ENCODE measurements at places on chromosomes 16 and 17.

GRCh38 chr16:28556914-28557320 is 3.2 kb downstream of the SGF29 start:
- no peak for DNase-seq

- no peak for DNase-seq
Observed at GRCh38 chr16:59123479-59123878, 389.4 kb upstream of the GOT2 start.

GRCh38 chr17:49085565-49086315 is 46.8 kb upstream of the B4GALNT2 start:
- no peak for DNase-seq

DNA sequence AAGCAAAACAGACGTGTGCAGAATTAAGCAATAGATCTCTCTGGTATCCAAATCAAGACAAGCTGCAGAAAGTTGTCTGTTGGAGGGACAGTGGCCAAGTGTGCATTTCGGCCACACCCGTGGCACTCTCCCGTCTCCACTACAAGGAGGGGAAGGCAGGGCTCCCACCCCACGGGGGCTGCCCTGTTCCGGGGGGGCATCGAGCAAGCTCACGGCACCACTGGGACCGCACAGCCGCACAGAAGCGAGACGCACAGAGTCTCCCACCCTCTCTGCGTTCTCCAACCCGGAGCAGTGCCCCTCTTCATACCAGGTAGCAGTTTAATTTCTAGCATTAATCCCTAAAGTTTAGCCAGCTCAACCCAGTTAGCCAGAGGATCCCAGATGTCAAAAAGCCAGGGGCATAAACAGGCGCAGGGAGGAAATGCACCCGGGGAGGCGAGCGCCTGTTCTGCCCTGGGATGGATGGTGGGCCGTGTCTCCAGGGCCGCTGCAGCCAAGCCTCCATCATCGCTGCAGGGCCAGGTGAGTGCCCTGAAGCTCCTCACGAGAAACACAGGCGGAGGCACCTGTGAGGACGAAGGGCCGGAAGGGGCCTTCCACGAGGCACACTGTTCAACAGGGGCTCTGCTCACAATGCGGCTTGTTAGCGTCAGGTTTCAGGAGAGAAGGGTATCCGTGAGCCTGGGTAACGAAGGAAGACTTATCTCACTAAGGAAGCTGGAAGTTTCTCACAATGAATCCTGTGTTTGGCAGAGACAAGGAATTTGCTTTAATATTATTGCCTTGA is 42.1 kb upstream of the METRNL start:
- no peak for DNase-seq

DNA sequence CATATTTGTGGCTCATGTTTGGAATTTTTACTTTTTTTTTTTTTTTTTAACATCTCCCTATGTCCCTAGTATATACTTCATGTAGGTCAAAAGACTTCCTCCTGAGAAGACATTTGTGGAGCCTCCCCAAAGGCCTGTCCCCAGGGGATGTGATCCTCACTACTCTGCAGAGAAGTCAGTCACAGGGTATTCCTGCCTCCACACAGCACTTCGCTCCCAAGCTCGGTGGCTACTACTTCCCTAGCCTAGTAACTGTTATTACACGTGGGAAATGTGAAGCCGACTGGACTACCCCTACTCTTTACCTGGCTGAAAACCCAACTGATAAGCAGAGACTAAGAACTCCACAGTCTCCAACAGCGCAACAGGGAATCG is 116.8 kb downstream of the HIC1 start:
- DNase-seq: no peak

DNA sequence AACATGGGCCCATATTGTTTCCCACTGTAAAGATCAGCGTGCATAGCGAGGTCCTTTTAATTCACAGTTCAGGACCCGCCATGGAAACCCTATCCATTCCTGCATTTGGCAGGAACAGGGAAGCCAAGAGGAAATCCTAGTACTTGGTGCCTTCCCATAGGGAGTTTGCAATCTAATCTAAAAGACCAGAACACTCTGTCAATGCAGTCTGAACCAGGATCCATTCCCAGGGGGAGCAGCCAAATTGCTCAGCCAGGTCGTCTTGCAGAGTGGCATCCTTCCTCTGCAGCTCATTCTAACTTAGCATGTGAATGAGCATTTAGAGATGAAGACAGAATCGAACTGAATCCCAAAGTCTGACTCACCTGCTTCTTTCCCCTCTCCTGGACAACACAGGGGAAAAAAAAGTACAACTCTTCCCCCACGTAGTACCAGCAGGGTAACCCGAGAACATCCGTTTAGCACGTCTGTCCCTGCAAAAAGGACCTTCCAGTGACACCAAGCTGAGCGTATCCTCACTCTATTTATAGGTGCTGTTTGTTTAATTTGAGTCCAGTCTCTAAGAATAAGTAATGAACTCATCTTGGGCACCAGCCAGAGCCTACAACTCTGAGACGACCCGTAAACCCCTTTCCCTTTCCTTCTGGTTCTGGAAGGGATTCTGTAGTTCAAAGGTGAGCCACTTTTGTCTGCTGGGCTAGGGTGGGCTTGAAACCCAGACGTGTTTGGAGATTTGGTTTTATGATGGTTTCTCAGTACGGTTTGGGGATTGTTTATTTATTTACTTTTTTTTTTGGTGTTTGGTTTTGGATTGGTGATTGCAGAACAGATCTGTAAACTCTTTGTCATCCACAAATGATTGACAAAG is 74.5 kb downstream of the ERCC4 start:
- no peak for DNase-seq

GRCh38 chr16:9971907-9972306 is 210.3 kb downstream of the GRIN2A start:
- DNase-seq: no peak

DNA sequence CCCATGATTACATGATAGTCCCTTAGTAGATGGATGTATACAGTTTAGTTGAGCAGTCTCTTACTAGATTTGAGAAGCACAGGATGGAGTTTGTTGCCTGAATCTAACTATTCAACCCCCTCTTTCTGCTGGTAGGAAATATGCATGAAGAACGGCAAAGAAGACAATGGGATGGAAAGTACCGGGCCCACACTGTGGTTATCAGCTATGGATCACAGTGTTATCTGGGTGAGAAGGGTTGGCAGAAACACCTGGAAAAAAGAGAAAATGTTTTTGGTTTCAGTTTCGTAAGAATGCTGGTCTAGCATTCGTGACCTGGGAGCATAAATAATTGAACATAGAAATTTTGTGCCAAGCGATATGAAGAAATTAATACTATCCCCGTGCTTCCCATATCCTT is 53.1 kb downstream of the ANKFN1 start:
- DNase-seq: no peak

DNA sequence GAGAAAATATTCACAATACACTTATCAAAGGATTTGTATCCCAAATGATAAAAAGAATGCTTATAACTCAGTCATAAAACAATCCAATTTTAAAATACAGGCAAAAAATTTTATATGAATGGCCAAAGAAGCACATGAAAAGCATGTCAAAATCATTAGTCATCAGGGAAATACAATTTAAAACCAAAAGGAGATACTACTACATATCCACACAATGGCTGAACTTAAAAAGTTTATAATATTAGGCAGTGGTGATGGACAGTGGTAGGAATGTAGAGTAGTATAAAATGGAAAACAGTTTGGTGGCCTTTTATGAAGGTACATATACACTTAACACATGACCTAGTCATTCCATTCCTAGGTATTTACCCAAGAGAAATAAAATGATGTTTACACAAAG is 12.2 kb downstream of the CMC2 start:
- DNase-seq: no peak

DNA sequence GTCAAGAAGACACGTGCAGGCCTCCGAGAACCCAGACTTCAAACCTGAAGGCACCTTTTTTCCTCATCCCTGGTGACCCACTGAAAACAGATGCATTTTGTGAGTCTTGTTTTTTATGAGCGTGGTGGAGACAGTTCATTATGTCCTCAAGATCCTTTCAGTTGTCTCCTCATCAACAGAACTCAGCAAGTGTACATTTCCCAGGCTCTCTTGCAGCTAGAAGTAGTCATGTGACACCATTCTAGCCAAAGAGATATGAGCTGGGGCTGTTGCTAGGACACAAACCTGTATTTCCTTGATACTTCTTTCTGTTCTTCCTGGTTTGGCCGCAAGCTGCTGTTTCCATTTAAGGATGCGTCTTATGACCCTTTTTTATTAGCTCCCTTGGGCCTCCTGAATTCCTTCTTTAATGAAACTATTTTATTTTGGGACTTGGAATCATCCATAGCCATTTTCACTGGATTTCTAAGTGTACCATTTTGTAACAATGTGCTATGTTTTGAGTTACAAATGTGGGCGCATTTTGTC is 135.7 kb upstream of the FOXF1 start:
- no peak for DNase-seq

DNA sequence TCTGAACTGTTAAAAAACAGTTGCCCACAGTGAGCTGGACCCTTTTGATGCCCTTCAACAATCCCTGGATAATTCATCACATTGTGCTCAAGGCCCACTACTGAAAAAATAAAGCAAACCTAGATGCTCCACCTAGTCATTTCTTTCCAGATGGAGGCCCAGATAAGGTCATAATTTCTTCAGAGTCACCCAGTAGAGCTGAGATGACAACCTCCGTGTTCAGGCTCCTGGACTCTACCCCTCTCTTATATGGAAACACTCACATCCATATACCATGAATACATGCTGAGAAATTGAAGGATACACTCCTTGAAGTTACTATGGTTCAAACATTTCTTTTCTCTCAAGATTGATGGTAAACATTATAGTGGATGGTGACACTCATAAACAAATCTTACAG is 2.7 kb upstream of the ABCA3 start:
- no peak for DNase-seq

- DNase-seq: no peak
Observed at GRCh38 chr16:89137666-89138512, 33.7 kb upstream of the CDH15 start.

DNA sequence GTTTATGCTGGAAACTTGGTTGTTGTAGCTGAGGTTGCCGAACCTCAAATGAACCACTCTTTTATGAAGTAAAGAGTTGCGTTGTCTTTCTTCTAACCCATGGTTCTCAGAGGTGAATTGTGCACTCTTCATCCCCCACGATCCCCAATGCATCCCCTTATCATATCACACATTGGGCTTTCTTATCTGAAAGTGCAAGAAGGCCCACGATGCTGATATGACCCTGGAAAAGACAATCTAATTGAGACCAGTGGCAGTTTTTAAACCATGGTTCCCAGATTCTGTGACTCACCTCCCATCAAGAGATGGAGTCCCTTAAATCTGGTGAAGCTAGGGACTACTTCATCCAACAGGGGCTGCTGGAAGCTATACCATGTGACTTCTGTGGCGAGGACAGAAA is 156.3 kb upstream of the IRX3 start:
- no peak for DNase-seq

GRCh38 chr16:70594569-70594968 is 51.8 kb upstream of the IL34 start:
- DNase-seq: no peak

Data from NCI-H748 treated with DMSO at 0.1 percent for 48 hours (cell line).